NCI-H526 treated with DMSO at 0.1 percent for 48 hours (cell line): ENCODE measurements at places on chromosomes 4 and X.

- no peak for DNase-seq
Observed at GRCh38 chr4:54237770-54238169, 8.7 kb downstream of the PDGFRA start.

DNA sequence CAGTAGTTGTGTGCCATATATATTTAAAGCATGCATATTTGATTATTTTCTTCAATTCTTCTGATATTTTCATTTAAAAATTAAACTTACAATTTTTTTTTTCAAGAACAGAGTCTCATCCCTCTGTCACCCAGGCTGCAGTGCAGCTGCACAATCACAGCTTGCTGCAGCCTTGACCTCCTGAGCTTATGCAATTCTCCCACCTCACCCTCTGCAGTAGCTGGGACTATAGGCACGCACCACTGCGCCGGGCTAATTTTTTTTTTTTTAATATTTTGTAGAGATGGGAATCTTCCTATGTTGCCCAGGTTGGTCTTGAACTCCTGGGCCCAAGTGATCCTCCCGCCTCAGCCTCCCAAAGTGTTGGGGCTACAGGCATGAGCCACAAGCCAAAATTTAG is 5.8 kb upstream of the DCLK2 start:
- no peak for DNase-seq

DNA sequence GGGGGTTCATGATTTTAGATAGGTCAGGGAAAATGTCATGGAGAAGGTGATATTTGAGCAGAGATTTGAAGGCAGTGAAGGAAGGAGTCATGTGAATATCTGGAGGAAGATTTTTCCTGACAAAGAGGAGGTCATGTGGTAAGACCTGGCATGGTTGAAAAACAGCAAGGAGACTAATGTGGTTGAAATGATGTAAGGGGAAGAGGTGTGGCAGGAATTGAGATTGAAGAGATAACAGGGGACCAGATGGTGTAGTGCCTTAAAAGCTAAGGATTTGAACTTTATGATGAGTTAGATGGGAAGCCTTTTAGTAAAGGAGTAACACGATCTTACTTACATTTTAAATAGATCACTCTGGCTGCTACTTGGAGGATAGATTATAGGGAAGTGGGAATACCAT is 210.9 kb downstream of the RTL9 start:
- no peak for DNase-seq

DNA sequence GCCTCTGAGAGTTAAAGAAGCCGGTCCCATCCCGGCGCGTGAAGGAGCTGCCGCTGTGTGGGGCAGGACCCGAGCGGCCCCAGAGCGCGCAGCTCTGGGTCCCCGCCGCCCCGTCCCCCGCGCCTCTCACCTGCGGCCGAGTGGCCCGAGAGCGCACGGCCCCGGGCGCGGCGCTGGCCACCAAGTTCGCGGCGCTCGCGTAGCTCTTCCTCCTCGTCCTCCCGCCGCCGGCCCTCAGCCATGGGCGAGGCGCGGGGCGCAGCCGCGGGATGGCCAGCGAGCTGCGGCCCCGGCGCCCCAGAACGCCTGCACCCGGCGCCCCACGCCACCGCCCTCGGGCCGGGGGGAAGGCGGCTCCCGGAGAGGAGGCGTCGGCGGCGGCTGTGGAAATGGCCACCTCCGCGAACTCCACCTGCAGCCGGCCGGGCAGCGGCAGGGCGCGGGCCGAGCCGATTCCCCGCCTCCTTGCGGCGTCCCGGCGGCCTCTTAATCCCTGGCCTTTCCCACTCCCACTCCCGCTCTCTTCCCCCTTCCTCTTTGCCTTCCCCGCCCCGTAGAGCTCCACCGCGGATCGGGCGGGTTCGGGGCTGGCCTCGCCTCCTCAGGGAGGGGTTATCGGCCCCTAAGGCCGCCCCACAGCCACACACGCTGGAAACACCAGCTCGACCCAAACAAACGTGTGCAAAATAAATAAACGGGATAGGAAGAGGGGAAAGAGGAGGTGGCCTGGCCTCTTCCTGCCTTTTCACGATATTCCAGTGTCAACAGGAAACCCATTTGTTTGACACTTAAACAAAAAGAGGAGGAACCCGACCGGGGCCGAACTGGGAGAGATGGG is at the start of gene SH3D19:
SH3D19 (minus strand) TSS at position 495 of the 838 bp plus-strand sequence; CDS start at position 242, 253 bp downstream.
- peak; percentile 76 for DNase-seq

GRCh38 chrX:129654652-129655546 is at the start of gene APLN:
Gene APLN (minus strand): TSS chrX:129654956. CDS start chrX:129654630, 326 bp downstream.
- DNase-seq, result peak; percentile 12

DNA sequence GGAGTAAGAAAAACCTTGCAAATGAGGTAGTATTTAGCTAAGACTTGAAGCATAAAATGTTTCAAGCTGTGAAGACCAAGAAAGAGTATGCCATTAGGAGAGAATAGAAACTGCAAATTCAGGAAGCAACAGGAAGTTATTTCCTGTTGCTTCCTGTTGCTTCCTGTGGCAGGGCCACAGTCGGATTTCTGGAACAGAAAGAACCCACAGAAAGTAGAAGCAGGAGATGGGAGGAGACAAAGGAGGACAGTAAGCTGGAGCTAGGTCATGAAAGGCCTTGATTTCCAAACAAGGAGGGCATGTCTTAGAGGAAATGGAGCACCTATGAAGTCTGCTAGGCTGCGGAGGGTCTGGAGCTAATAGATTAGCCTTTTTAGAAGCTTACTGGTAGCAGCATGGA is 17.2 kb downstream of the ASB11 start:
- no peak for DNase-seq

- no peak for DNase-seq
Observed at GRCh38 chr4:70443329-70443728, 28.7 kb upstream of the MUC7 start.
